ENCODE measurements at places on chromosomes 16 and 17.

- DNase-seq = no peak
Measured at GRCh38 chr17:82965371-82965770, 114.0 kb upstream of the METRNL start.

DNA sequence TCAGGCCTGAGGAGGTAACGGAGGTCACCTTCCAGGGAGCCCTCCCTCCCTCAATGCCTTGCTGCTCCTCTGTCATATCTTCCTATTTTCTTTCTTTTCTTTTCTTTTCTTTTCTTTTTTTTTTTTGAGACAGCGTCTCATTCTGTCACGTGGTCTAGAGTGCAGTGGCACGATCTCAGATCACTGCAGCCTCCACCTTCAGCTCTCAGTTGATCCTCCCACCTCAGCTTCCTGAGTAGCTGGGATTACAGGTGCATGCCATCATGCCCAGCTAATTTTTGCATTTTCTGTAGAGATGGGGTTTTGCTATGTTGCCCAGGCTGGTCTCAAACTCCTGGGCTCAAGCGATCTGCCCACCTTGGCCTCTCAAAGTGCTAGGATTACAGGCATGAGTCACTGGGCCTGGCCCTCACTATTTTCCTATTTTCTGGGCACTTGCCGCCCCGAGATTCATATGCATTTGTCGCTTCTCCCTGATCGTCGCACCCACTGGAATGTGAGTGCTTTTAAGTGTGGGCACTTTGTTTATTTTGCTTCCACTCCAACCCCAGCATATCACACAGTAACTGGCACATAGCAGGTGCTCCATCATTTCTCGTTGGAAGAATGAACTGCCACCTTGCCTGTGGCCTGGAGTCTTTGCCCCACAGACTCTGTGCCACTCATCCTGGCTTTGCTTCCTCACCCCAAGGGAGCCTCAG lies 31.7 kb downstream of the CPNE2 start:
- no peak for DNase-seq

DNA sequence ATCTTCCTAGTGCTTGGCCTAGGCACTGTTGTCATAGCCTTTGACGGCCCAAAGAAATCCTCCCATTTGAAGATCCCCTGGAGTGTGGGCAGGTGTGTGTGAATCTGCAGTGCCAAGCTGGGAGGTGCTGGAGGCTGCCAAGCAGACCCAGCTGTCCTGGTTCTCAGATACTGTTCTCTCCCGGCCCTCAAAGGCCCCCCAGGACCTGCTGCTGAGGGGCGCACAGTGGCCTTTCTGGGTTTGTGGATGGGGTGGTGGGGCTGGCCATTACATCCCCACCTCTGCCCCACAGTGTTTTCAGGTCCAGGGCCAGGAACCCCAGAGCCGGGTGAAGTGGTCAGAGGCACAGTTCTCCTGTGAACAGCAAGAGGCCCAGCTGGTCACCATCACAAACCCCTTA lies 60.5 kb downstream of the MRC2 start:
- no peak for DNase-seq

- DNase-seq = no peak
Measured at GRCh38 chr17:59400858-59401257, 69.4 kb downstream of the YPEL2 start.

DNA sequence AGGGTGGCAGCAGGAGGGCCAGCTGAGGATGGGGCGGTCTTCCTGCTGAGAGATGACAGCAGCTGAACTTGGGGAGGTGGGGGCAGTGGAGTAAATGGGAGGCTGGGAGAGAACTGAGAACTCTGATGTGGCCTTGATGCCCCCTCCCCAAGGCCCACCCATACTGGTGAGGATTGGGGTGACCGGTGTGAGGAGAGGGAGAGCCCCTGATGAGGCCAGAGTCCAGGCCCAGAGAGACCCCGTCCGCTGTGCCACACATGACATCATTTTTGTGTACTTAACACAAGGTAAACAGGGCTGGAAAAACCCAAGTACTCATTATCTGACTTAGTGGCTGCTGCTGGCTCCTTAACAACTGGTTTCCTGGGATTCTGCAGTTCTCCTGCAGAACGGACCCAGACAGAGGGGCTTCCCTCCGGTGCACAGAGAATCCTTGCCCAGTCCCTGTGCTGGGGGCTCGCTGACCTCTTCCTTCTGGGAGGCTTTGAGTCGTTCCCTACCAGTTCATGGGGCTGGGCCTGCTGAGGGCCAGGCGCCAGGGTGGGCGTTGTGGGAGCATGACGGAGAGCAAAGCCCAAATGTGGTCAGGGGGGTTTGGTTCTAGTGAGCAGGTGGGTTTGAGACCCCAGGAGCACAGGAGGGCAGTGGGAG lies 207.6 kb downstream of the RAB11FIP4 start:
- no peak for DNase-seq

DNA sequence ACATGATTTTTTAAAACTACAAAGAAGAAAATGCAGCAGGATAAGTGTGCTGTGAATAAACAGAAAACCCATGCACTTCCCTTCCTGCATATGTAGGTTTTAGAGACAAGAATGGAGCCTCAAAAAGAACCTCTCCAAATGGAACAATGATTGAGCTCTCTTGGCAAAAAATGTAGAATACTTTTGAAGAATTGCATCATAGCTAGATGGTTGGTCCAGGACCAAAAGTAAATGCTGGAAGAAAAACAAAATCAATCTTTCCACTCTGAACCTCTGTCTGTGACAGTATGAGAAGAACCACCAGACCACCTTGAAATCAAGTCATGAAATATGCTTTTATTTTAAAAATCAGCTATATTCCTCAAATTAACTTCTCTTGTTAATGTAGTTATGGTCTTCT lies 17.5 kb downstream of the HELZ start:
- no peak for DNase-seq

DNA sequence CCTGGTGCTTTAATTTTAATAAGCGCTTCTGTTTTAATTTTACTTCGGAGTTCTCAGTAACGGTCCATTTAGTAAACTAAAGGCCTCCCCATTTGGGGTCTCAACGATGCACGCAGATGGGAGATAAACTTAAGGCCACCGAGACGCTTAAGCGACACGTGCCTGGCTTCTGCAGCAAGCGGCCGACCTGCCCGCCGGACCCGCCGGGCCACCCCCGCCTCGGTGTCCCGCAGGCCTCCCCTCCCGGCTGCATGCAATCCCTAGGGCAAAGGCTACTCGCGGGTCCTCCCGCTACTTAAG lies 592 bp downstream of the GCSH start:
- DNase-seq = no peak

DNA sequence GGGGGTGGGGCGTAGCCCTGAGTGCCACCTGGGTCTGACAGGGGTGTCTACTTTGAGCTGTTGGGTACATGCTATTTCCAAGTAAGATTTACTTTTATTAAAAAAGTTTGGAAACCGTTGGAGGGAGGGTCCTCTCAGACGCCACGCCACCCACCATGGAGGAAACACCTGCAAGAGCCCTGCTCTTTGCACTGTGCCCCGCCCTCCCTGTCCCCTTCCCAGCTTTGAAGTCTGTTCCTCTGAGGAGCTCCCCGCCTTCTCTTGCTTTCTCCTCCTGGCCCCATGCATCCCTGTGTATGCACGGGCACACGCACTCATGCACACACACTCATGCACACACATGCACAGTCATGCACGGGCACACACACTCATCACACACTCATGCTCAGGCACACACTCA lies 15.5 kb downstream of the ADGRG1 start:
- DNase-seq = no peak

DNA sequence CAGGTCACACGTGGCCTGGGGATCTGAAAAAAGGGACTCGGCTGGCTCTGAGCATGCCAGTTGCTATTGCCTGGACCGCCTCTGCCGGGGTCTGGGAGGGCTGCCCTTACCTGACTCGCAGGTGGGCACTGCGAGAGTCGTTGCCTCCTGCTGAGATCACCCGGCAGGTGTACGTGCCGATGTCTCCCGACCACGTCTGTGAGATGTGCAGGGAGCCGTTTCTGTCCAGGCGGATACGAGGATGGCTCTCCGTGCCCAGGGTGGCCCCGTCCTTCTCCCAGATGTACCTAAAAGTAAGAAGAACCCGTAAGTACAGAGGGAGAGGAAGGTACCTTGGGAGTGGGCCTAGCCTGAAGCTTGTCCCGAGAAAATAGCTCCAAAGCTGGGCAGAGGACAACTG lies 112.0 kb upstream of the CDC42EP4 start:
- DNase-seq = no peak

- DNase-seq = no peak
Measured at GRCh38 chr16:84058664-84059063, 16.1 kb upstream of the SLC38A8 start.

DNA sequence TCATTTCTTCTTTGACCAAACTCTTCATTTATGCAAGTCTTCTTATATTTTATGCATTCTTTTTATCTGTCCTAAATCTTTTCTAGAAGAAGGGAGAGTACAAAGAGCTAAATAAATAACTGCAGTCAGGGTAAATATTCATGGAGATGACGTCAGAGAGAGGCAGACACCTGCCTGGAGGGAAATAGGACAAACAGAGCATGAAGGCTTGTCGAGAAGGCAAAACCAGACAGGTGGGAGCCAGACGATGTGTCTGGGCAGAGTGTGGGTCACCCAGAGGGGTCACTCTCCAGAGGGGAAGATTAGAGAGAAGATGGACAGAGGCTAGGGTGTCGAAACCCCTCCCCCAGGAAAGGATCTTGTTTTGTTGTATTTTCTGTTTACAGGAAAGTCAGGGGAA lies 78.3 kb upstream of the RPL38 start:
- no peak for DNase-seq

DNA sequence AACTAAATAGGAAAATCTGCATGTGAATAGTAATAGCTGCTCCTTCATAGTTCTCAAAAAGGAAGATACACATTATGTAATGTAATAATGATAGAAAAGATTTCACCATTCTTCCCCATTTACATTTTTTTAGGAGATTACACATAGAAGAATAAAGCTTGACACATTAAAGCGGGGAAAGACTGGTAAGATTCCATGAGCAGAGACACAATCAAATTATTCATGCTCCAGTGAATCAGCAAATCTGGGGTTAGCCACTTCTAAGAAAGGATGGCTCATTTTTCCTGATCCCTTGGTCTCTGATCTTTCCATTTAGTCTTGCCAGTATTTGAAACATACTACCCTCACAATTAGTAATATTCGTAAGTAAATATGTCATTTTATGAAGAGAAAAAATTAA lies 81.9 kb downstream of the CA4 start:
- DNase-seq = no peak
